Esophagus squamous epithelium (tissue), 5 donors: ENCODE measurements at places on chromosomes 2 and 18.

GRCh38 chr2:222707689-222708273, 36.3 kb downstream of the MOGAT1 start:
- DNase-seq = no peak

- no peak for DNase-seq
Measured at GRCh38 chr2:101047774-101048173, 45.7 kb downstream of the RPL31 start.

DNA sequence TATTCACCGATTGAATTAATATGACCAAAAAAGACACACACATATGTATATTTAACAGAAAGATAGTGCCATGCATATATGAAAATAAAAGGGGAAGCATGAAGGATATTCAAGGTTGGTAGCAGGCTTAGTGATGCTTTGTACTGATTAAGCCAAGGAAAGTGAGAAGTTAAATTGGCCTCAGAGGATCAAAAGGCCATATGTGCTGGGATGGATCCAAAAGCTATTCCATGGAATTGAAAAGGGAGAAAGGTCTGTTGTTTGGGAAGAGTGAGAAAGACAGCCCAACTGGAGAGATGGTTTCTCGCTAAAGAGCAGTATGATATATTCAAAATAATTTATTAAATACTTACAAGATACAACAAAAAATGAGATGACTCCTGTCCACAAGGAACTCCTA, 65.9 kb downstream of the INSIG2 start:
- no peak for DNase-seq

DNA sequence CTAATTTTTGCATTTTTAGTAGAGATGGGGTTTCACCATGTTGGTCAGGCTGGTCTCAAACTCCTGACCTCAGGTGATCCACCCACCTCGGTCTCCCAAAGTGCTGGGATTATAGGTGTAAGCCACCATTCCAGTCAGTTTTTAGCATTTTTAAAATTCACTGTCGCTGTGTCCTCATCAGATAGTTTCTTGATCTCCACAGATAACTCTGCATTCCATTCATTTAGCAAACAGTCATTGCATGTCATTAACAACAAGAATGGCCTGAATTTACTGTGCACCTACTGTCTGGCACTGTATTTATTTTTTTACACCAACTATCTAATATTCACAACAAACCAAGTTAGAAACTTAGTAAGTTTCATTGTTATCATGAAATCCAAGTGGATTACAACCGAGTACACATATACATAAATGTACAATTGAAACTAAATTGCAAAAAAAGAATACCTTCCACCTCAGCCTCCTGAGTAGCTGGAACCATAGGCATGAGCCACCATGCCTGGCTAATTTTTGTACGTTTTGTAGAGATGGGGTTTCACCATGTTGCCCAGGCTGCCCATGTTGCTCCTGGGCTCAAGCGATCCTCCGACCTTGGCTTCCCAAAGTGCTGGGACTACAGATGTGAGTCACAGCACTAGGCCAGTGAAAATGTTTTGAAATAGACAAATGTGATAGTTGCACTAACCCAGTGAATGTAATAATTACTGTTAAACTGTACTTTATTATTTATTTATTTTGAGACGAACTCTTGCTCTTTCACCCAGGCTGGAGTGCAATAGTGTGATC, 4.3 kb downstream of the MCEE start:
- DNase-seq = no peak

DNA sequence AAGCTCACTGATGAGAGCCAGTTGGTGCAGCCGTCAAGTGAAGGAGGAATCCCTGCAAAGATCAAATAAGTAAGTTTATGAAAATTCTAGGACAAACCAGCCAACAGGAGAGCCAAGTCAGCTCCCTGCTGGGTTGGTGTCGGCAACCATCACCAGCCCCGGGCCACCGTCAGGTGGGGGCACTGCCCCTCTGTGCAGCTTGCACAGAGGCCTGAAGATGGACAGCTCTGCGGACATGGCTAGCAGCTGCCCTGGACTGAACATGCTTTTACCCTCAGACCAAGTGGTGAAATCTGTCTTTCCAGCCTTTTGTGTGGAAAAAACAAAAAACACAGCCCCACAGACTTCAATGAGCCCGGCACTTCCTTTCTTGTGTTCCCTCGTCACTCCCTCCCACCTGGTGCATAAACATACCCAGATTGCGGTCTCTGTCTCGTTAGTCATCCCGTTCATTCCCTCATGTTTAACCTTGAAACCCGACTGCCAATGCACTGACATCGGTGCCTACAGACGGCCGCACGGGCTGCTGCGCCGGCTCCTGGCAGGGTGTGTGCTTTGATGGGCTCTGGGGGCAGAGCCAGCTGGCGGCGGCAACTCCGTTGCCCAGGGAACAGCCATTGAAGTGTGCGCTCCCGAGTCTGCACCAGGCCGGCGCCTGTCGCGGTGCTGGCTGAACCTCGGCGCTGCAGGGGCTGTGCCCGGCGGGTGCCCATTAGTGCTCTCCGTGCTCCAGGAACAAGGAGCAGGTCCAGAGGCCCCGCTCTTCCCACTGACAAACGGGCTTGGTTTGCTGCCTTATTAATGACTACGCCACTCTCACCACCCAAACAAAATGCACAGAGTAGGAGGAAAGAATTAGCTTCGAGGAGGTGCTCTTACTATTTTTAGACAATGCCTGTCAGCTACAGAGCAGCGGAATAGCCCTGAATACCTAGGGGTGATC, 95.3 kb downstream of the EIPR1 start:
- no peak for DNase-seq

GRCh38 chr2:239108459-239108858, 260.6 kb downstream of the TWIST2 start:
- no peak for DNase-seq

GRCh38 chr2:129713337-129713736, 266.1 kb upstream of the RAB6C start:
- DNase-seq = no peak

DNA sequence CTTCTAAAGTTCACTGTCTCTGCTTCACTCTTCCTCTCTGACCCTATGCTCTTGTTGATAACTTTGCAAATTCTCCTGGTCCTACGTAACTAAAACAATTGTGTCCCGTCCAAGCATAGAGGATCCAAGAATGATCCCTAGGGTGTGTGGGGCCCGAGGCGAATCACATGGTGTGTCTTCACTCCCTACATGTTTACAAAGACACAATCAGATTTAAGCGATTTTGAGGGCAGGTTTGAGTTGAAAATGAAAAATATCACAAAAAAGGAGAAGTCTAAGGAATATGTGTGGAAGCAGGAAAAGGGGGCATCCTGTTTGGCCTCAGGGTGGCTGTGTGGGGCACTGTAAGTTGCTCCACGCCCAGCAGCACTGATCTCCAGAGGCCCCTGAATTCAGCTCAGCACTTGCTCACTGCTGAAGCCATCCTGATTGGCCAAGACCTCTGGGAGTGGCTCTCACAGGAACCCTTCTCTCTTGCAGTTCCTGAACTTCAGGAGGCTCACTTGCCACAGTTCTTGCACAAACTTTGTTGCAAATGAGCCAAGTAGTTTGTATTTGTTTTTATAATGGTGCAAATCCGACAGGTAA, 363.6 kb downstream of the ZNF521 start:
- DNase-seq = no peak

DNA sequence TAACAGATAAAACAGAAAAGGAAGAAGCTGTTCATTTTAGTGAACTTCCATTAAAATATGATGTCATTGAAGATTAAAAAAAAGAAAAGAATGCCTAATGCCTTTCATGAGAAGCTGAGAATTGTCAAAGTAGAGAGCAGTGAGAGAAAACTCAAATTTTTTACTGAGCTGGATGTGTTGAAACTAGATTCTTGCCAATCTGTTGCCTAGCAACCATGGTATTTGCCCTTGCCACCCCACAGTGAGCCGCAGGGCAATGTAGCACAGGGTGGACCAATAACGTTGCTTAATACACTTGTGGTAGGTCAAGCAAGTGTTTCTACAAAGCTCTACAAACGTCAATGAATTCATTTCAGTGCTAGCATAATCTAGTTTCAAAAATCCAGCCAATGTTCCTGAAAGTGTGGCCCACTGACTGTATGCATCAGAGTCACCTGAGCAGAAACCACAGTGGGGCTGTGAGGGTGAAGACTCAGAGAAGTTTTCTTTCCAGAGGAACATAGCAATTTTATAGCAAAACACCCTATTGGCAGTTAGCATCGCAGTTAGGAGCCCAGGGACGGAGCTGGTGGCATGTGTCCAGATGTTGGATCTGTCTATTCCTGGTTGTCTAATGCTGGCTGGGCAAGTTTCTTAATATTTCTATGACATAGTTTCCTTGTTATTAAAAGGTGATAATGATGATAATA, 132.2 kb downstream of the DOCK10 start:
- DNase-seq = no peak

DNA sequence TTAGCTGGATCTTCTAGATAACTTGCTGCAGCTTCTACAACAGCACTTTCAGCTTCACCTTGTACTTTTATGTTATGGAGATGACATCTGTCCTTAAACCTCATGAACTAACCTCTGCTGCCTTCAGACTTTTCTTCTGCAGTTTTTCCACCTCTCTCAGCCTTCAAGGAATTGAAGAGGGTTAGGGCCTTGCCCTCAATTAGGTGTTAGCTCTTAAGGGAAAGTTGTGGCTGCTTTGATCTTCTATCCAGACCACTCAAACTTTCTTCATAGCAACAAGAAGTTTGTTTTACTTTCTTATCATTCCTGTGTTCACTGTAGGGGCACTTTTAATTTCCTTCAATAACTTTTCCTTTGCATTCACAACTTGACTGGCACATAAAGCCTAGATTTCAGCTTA, 52.3 kb downstream of the ARHGAP15 start:
- no peak for DNase-seq

DNA sequence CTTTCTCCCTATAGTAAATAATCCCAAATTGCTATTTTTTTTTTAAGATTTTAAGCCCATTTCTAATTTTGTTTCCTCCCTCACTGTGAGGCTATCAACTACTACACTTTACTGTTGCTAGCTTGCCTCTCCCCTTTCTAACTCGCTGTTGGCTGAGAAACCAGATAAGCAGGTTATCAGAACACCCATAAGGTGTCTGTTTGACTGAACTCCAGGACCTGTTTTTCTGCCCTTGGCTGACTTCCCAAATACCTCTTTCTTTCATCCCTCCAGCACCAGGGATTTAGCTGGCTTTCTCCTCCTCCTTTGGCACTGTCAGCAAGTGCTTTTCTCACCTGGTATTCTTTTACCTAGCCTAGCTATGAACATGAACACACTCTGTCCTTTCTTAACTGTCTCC, 11.1 kb downstream of the TRAK2 start:
- DNase-seq = no peak

DNA sequence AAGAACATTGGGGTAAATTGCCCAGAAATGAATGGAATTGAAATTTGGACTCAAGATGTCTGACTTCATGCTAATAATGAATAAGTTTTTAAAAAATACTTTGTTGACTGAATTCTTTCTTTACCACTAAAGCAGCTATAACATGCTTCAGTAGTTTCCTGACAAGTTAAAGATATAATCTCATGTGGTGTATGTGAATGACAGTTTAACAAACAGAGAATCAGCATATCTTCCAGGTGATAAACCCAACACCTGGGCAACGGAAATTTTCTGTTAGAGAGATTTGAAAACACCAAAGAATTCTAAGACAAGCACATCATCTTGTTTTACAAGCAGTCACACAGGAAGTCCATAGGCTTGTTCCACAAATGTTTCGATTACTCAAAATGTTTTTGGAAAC, 372.6 kb upstream of the VRK2 start:
- no peak for DNase-seq

DNA sequence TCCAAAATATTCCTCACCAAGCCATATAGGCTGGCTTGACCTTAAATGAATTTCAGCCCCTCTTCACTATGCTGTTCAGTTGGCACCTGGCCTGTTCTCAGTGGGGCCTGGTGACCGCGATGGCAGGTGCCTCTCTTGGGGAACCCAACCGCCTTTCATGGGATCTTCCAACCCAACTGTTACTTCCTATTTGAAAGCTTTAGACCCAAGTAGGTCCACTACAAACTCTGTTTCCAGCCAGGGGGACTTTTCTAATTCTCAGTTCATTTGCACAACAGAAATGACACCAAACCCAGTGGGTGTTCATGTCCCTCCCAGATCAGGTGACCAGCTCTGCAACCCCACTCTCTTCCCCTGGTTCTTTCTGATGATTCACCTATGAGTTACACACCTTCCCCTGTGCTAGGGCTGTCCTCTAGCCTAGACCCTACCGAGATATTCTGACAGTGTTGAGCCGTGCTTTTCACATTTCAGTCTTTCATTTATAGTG, 35.6 kb upstream of the NDUFV2 start:
- no peak for DNase-seq

DNA sequence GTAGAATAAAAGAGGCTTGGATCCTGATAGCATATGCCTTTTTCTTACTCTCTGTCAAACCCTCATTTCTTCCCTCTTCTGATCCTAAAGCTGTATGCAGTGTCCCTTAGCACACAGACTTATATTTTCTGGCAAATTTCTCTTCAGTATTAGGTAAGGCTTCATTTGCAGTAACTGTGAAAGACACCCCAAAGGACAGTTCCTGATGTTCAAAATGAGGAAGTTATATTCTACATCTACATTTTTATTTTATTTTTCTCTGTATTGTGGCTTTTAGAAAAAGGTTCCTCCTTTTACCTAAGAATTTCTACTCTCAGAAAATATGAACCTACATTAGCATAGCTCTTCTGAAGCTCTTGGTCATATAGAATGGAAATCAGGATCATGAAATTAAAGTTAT, 261.7 kb downstream of the PDE11A start:
- no peak for DNase-seq
